Activated CD8-positive, alpha-beta memory T cell treated with anti-CD3 and anti-CD28 coated beads, Interleukin-2, amount 50 U/mL, for 4 hours (primary cell): ENCODE measurements at places on chromosomes 2 and 18.

DNA sequence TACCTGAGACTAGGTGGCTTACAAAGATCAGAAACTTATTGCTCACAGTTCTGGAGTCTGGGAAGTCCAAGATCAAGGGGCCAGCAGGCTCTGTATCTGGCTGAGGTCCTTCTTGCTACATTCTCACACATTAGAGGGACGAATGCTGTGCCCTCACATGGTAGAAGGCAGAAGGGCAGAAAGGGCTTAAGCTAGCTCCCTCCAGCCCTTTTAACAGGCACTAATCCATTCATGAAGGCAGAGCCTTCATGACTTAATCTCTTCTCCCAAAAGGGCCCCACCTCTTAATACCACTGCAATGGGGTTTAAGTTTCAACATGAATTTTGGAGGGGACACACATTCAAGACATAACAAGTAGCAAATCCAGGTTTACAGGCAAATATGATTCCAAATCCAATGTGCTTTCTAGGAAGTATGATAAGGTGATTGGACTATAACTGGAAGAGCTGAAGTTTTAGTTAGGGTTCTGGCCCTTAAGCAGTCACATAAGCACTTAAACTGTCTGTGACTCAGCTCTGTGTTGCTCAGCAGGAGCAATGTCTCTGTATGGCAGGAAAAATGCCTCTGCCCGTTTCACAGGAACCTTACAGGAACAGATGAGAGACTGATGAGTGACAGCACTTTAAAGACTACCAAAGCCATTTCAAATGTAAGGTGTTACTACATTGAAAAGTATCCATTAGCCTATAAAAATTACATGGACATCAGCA, 119.6 kb upstream of the PTPRM start:
- DNase-seq, result no peak

DNA sequence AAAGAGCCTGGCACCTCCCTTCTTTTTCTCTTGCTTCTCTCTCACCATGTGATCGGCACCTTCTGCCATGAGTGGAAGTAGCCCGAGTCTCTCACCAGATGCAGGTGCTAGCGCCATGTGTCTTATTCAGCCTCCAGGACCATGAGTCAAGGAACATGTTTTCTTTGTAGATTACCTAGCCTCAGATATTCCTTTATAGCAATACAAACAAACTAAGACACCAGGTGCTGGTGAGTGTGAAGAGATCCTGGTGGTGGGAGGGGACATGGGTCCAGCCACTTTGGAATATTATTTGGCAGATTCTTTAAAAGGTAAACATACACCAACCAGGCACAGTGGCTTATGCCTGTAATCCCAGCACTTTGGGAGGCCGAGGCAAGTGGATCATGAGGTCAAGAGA, 5.9 kb upstream of the USP40 start:
- no peak for DNase-seq

GRCh38 chr2:48482313-48482712, 47.6 kb upstream of the STON1 start:
- DNase-seq, result no peak

DNA sequence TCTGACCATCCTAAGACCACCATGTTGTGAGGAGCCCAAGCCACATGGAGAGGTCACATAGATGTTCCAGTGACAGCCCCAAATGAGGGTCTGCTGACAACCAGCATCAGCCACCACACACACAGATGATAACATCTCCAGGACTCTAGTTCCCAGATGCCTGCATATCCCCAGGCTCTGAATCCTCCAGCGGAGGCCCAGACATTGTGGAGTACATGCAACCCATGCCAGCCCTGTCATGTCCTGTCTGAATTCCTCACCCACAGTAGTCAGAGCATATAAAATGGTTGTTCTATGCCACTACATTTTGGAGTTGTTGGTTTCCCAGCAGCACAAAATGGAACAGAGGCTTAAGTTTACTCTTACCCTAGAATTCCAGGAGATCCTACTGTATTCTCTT, 122.0 kb upstream of the SLC35G4 start:
- no peak for DNase-seq

- no peak for DNase-seq
Observed at GRCh38 chr2:41707790-41708451, 339.9 kb upstream of the PKDCC start.

GRCh38 chr2:148674063-148675020, 29.8 kb downstream of the EPC2 start:
- DNase-seq, result peak; percentile 19

DNA sequence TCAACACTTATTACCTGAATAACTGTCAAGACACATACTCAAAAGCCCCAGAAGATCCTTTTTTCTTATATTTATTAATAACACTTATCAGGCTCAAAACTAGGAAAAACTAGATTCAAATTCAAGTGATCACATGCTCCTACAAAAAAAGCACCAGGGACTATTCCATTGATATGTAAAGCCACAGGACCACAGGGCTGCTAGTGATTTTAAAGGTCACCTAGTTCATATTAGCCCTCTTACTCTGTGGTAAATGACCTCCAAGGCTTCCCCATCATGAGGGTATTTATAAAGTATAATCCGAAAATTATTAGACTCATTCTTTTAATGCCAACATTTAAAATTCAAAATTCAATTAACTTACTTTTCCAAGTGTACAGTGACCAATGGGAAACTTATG, 52.5 kb downstream of the LRPPRC start:
- no peak for DNase-seq

GRCh38 chr2:102839668-102840388, 78.0 kb downstream of the TMEM182 start:
- DNase-seq, result no peak

GRCh38 chr18:59005262-59005661, 134.4 kb upstream of the SEC11C start:
- no peak for DNase-seq

- DNase-seq, result no peak
Observed at GRCh38 chr2:230949966-230950873, 25.2 kb upstream of the GPR55 start.

DNA sequence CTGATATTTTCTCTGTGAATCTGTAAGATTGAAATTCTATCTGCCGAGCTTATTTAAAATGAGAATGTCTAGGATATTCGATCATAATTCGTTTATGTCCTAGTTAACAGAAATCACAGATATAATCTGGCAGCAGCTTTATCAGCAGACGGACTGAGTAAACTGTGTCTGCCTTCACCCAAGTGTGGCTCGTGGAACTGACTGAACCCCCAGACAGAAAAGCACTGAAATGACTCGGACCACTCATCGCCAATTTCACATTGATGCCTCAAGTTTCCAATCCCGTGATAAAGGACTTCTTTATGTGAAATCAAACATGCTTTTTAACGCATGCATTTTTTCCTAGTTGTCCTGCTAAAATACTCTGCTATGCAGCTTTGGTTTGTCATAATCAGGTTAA, 15.9 kb downstream of the TNFRSF11A start:
- DNase-seq, result no peak

GRCh38 chr2:240033330-240033678, 3.1 kb upstream of the OR6B2 start:
- no peak for DNase-seq

DNA sequence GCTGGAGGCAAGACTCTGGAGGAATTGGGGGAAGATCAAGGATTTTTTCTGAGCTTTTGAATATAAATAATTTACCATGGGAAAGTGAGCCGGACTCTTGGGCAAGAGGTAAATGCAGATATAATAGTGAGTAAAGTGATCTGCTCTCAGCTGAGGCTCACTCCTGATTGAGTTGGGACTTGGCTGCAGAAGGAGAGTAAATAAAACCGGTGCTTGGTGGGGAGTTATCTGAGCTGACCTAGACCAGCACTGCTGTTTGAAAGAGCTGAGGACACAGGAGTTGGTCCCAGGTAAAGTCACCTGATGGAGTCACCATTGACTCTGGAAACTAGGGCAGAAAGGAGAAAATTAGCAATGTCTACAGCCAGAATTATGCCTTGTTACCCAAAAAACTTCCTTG, 57.3 kb upstream of the LRPPRC start:
- DNase-seq, result no peak

GRCh38 chr2:56195563-56195962, 11.8 kb downstream of the CCDC85A start:
- DNase-seq, result no peak

- no peak for DNase-seq
Observed at GRCh38 chr2:201538025-201538424, 86.5 kb downstream of the STRADB start.

GRCh38 chr2:59575191-59575590, 978.3 kb downstream of the BCL11A start:
- no peak for DNase-seq
